ENCODE measurements at places on chromosomes 16 and 17.

GRCh38 chr17:43900858-43901754 lies 6.2 kb downstream of the MPP2 start:
- no peak for DNase-seq

GRCh38 chr16:89332243-89332901 lies 114.9 kb downstream of the ZNF778 start:
- peak; percentile 19 for DNase-seq

DNA sequence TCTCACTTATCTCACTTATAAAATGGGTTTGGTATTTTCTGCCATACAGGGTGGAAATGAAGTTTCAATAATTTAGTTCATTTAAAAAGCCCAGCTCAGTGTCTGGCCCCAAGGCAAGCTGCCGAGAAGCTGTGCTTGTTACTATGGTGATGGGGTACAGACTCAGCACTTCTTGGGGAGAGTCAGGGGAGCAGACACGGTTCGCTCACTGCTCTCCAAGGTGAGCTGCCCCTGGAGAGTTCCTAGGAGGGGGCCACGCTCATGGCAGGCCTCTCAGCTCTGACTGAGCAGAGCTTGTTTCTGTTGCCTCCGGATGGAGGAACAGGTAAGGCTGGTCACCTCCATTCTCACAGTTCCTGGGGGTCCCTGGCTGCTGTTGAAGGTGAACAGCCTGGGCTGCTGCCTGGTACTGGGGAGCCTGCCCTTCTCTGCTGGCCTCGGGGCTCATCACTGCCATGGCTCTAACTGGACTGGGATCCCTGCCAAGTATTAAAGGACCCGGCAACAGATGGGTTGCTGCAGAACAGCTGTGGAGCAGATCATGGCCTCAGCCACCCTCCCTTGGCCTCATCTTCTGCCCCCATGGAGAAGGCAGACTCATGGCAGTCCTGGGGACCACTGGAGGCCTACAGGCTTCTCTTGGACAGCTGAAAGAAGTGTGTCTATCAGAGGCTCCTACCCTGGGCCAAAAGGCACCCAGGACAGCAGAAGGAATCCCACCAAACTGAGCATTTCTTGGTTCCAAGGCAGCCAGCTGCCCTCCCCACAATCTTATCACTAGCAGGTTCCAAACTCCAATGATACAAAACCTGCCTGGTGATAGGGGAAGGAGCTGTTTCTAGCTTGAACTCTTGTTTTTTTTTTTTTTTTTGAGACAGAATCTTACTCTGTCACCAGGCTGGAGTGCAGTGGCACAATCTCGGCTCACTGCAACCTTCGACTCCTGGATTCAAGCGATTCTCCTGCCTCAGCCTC lies 25.9 kb upstream of the SPATA32 start:
- no peak for DNase-seq

DNA sequence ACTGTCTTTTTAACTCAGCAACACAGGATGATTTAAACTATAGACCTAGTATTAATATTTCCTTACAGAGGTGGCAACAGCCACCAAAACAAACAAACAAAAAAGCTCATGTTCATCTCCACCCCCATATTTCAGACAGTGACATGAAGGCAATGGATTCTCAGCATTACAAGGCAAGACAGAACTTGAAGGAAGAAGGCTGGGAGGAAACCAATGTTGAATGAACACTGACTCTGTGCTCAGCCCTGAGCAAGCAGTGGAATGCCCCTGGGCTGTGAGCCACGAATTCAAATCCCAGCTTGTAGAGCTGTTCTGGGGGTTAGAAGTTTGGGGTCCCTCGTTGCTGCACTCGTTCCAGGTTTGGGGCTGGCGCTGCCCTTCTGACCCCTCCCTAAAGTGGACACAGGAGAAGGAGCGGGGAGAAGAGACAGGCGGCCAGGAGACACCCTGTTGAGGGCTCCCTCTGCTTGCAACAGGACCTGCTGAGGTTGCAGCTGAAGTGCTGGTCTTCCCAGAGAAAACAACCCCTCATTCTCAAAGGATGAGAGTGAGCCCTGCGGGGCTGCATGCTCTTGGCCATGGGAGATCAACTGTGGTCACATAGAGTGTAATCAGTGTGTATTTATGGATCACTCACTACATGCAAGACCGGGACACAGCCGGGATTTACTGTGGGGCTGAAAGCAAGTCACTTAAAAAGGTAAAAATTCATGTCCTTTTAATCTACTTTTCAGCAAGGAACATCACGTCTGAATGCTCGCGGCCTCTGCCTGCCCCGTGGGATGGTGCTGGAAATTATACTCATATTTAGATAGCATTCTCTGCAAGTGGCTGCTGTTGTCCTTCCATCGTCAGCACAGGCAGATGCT lies 34.3 kb downstream of the MYH3 start:
- DNase-seq = no peak

GRCh38 chr17:82872591-82873520 lies 33.0 kb upstream of the ZNF750 start:
- no peak for DNase-seq

DNA sequence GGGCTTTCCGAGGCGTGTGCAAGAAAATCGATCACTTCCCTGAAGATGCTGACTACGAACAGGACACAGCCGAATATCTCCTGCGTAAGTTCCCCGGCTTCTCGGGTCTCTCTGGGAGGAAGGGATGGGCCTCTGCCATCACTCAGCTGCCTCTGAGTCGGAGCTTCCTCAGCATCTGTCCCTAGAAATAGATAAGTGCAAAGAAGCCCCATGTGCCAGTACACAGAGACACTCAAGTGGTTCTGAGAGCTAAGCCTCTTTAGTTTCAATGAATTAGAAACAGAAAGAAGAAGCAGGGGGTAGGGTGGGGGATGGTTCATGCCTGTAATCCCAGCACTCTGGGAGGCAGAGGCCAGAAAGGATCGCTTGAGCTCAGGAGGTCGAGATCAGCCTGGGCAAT lies 90.6 kb downstream of the CACNG3 start:
- DNase-seq = no peak

GRCh38 chr16:50796829-50797228 lies 54.9 kb downstream of the CYLD start:
- no peak for DNase-seq

DNA sequence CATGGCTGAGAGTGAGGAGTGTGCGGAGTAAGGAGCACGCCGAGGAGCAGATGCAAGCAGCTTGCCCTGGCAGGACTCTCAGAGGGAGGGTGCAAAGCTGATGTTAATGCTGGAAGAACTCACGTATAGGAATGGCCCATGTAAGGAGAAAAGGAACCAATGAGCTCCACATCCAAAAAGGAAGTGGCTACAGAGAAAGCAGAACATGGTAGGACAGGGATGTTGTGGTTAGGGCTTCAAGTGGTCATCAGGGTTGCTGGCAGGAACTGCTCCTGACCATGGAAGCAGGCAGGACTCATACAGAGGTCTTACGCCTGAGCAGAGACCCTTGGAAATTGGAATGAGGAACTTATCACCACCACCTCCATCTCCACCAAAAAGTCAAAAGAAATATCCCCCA lies 5.2 kb downstream of the MYO1D start:
- DNase-seq = no peak

DNA sequence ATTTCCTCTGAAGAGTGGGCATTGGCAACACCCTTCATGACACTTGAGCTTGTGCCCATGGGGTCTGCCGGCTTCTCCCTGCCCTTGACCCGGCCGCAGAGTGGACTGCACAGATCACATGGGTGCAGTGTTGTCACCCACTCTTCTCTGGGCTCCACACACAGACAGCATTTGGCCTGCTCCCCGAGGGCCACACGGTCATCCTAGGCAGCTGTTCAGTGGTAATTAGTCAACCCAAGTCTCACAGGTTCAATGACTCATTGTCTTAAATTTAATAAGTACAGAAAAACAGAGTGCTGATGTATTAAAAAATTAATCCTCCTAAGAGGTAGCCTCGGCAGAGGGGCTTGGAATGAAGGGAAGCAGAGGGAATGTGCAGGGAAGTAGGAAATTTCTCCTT lies 204.8 kb downstream of the MSI2 start:
- DNase-seq = no peak

GRCh38 chr17:28975646-28976045 lies 24.3 kb upstream of the PHF12 start:
- DNase-seq = no peak

DNA sequence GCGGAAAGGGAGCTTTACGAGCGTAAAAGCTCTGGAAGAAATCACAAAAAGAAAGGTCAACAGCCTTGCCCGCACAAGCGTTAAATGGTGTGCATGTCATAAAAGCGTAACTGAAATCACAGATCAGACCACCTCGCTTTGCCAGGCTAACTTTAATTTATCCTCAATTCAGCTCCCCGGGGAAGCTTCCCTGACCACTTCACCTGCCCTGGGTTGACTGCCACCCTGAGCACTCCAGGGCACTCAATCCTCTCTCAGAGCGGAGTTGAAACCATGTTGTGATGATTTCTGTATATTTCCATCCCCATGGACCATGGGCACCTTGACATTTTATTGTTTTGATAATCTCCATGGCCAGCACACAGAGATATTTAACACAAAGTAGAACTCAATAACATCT lies 16.1 kb upstream of the NAGS start:
- no peak for DNase-seq

DNA sequence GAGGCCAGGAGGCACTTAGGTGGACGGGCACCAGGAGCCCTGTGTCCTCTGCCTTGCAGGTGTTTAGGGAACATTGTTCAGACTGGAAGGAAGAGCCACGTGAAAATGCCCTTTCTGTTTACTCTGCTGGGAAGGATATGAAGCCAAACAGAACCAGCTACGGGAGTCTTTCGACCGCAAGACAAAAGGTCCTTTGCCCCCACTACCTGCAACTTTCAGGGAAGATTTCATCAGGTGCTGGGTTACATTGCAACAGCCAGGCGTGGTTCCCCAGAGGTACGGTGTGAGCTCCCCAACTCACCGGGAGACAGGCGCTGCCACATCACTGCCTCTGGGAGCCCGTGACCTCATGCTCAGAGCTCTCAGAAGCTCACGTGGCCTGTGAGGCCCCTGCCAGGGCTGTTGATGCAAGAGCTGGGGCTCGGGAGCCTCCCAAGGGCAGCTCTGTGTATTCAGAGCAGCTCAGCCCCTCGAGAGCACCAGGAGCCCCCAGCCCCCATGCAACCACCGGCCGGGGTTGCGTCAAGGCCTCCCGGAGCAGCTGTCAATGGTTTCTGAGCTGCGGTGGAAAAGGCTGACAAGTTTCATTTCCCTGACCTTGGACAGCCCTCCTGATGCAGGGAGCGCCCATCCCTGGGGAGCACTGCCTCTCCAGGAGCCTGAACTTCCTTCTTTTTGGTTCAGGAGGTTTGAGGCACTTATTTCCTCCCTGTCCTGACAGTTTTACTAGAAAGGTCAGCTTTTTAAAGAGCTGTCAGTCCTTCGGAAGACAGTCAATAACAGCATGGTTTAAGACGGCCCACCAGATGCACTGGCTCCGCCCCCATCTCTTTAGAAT lies 42.1 kb downstream of the TBC1D16 start:
- peak; percentile 68 for DNase-seq

GRCh38 chr17:65902155-65902554 lies 289.8 kb downstream of the CEP112 start:
- no peak for DNase-seq

DNA sequence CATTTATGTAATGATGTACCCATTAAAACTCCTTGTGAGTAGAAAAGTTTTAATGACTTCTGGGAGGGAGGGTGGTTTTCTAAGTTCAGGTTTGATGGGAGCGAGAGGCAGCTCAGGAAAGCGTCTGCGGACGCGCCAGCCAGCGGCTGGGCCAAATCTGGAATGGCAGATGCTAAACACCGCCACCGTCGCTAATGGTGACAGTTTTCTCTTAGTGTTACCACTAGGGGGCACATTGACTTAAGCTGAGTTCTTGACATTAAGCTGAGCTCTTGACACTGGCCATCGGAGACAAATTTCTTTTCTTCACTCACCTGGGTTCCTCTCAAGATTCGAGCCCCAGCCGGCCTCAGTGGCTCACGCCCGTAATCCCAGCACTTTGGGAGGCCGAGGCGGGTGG lies 6.7 kb downstream of the TRPV1 start:
- no peak for DNase-seq

- no peak for DNase-seq
Measured at GRCh38 chr16:12160249-12160648, 183.7 kb downstream of the SNX29 start.

DNA sequence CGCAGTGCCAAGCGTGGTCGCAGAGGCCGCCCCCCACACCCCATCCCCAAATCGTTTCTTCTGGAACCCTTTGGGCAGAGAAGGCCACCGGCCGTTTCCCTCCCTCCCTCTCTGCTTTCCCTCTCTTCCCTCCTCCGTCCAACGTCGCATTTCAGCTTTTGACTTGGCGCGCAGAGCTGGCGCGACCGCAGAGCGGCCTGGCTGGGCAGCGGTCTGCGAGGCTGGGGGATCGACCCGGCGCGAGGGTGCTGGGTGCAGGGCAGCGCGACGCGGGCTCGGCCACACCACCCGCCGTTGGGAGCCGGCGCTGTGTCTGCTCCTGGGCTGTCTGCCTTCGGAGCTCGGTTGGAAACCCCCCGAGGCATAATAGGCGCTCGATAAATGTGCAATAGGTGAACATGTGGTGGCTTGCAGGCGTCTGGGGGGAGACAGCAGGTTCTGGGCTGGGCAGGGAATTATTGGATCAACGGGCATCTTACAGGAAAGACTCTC lies 2.8 kb upstream of the NTN3 start:
- DNase-seq = peak; percentile 72

DNA sequence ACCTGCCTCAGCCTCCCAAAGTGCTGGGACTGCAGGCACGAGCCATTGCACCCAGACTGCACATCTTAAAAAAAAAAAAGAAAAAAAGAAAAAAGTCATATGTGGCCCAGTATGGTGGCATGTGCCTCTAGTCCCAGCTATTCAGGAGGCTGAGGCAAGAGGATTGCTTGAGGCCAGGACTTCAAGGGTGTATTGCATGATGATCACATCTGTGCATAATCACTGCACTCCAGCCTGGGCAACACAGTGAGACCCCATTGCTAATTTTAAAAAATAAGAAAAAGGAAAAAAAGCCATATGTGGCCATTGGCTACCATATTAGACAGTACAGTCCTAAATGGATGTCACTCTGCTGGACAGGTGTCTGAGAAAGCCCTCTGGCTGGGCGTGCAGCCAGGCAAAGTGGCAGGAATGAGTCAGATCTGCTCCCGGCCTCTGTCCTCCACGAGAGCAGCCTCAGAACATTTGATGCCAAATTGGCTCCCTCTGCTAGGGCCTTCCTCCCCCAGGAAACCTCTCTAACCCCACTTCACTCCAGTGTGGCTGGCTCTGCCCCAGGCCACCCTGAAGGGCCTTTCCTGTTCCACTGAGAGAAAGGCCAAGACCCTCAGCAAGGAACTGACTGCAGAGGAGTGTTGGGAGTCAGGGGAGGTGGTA lies 14.7 kb downstream of the CA7 start:
- no peak for DNase-seq

- DNase-seq = no peak
Measured at GRCh38 chr16:38941-39892, 14.2 kb downstream of the POLR3K start.

GRCh38 chr16:12681653-12682052 lies 122.0 kb downstream of the CPPED1 start:
- no peak for DNase-seq

GRCh38 chr17:82883419-82884031 lies 43.7 kb upstream of the ZNF750 start:
- DNase-seq = no peak

GRCh38 chr17:17525956-17526355 lies 29.8 kb upstream of the RASD1 start:
- no peak for DNase-seq

- DNase-seq = no peak
Measured at GRCh38 chr17:77288115-77288619, 147.4 kb downstream of the SEC14L1 start.

GRCh38 chr17:40443988-40444899 lies 994 bp downstream of the IGFBP4 start:
- DNase-seq = no peak

GRCh38 chr16:30980023-30980371 lies 5.0 kb upstream of the HSD3B7 start:
- DNase-seq = no peak

GRCh38 chr17:7191571-7192270 lies 12.6 kb upstream of the ASGR1 start:
- peak; percentile 50 for DNase-seq

All from right forelimb (tissue), 1 donor.